Stimulated activated CD4-positive, alpha-beta T cell treated with anti-CD3 and anti-CD28 coated beads, Interleukin-1b, Interleukin-23, amount 100 ng/mL, for 24 hours (primary cell): ENCODE measurements at places on chromosomes 7 and 10.

- no peak for DNase-seq
These were observed 265.9 kb upstream of the ZMIZ1 start for GRCh38 chr10:78802866-78803265.

DNA sequence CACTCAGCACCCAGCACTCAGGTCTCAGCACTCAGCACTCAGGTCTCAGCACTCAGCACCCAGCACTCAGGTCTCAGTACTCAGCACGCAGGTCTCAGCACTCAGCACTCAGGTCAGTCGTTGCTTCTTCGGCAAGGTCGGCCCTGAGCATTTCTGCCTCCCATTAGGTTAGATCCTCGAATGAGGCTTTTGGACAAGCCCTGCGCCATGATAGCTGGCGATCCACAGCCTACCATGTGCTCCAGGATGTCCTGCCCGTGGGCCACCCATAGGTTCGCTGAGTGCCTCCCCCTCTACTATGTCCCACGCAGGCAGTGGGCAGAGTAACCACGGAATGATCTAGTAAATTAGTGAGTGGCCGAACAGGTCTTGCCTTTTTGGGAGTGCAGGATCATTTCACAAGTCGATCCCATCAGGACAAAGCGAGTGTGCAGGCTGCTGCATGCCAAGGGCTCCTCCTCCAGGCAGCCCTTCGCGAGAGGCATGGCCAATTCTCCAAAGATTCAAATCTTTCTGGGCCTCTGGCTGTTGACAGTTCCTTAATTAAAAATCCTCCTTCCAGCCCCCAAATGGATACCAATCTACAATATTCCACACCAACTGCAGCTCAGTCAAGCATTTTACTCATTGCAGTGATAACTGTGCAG, 206.3 kb downstream of the ADARB2 start:
- DNase-seq, result no peak

GRCh38 chr7:42134276-42134876, 102.6 kb downstream of the GLI3 start:
- DNase-seq, result no peak

- no peak for DNase-seq
These were observed 17.8 kb upstream of the PDLIM1 start for GRCh38 chr10:95308389-95309302.

DNA sequence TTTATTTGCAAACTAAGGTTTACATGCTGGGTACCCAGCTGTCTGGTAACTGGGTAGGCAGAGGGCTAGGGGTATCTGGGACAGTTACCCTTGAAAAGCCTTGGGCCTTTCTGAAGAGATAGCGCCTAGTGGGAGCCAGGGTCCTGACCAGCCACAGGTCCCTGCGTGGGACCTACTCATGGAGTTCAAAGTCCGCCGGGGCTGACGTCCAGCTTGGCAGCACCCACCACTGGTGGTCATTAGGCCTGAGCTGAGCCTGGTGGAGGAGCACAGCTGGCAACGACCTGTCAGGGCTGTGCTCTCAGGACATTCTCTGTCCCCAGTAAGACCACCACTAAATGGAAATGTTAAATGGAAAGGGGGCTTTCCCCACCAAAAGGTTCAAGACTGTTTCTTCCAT, 20.0 kb downstream of the GUSB start:
- no peak for DNase-seq
